ENCODE measurements at places on chromosomes 5 and 9. TPM values are rescaled to one million over a fixed set of nuclear protein-coding genes. Genes with fewer than 3 reads are reported as not detected.

GRCh38 chr5:7668627-7669026, 182.3 kb downstream of the CFAP90 start:
- H3K27ac ChIP-seq, result no peak overlapping the region
- no peaks in the 10 kb centered on the region for H3K4me1 ChIP-seq
- no peak overlapping the region for H3K4me3 ChIP-seq
- no peaks in the 10 kb centered on the region for H3K36me3 ChIP-seq
- H3K27me3 ChIP-seq, result no peaks in the 10 kb centered on the region

Gene DMRTA1
- not detected for total RNA-seq

Gene WNT8A
- not detected for total RNA-seq

DNA sequence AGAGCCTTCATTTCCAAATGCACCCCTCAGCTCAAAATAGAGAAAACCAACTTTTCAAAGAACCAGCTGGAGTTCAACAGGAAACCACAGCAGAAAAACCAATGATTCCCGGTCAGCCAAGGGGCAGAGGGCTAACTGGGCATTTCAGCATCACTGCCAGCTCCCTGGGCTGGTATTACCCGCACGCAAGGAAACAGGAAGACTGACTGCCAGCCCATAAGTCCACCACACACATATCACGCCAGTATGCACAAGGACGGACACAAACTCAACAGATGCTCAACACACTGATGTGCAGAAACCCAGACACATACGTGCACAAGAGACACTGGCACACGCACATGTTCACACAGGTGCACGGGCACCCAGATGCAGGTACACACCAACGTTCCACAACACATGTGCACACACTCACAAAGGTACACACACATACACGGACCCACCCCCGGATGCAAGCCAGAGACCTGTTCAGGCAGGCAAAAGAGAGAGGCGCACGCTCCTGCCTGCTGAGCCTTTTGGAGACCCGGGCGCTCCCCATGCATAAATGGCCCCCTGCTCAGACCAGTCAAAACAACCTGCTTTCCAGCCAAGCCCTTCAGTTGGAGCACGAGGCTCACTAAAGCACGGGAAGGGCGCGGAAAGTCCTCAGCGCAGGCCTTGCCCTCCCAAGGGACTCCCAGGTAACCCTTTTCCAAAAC, 2.1 kb downstream of the ADAMTS2 start:
- peak overlapping the region; percentile 85 for H3K4me3 ChIP-seq
- no peaks in the 10 kb centered on the region for H3K27me3 ChIP-seq
- H3K27ac ChIP-seq, result peak overlapping the region; percentile 48
- peaks cover 14% of the 10 kb centered on the region for H3K4me1 ChIP-seq

- no peak overlapping the region for H3K4me3 ChIP-seq
- no peaks in the 10 kb centered on the region for H3K4me1 ChIP-seq
- H3K36me3 ChIP-seq, result no peaks in the 10 kb centered on the region
- DNase-seq, result no peak
- no peaks in the 10 kb centered on the region for H3K27me3 ChIP-seq
Observed at GRCh38 chr9:137666955-137667670, 48.3 kb downstream of the EHMT1 start.

Gene PCDHGC3
- 53.1 TPM for total RNA-seq

- no peak overlapping the region for H3K4me3 ChIP-seq
- no peaks in the 10 kb centered on the region for H3K27me3 ChIP-seq
- no peaks in the 10 kb centered on the region for H3K4me1 ChIP-seq
- H3K36me3 ChIP-seq, result no peaks in the 10 kb centered on the region
- no peak overlapping the region for H3K27ac ChIP-seq
Observed at GRCh38 chr5:126219616-126220015, 203.6 kb upstream of the GRAMD2B start.

DNA sequence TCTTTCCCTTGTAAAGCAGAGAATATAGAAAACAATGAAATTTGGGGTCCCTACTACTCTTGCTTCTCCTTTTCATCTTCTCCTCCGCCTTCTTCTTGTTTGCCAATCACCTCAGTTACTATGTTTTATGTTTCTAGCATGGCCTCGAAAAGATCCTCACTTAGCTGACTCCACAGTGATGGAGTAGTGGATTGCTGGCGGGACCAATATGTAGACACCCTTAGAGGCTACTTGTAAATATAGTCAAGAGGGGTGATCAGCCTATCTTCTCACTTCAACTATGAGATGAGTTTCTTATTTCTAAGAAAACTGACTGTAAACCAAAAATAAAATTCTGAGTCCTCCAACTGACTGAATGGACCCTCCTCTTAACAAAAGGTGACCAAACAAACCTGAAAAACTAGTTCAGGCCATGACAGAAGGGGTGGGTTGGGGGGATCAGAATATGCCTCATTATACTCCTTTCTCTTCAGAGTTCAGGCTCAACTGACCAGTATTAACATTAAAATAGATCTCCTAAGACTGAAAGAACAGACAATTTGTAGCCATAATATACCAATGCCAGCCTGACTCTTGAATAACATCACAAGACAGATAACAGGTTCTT, 829.0 kb downstream of the TLE4 start:
- no peaks in the 10 kb centered on the region for H3K27me3 ChIP-seq
- no peaks in the 10 kb centered on the region for H3K36me3 ChIP-seq

Gene CYLC2
- total RNA-seq, result not detected

- DNase-seq, result peak; percentile 13
- no peaks in the 10 kb centered on the region for H3K36me3 ChIP-seq
- H3K27me3 ChIP-seq, result no peaks in the 10 kb centered on the region
- H3K4me3 ChIP-seq, result no peak overlapping the region
- H3K27ac ChIP-seq, result no peak overlapping the region
- peaks cover 6% of the 10 kb centered on the region for H3K4me1 ChIP-seq
Observed at GRCh38 chr9:3205421-3206095, 320.2 kb downstream of the RFX3 start.

Gene SH3GL2
- not detected for total RNA-seq

- H3K4me3 ChIP-seq, result no peak overlapping the region
- H3K4me1 ChIP-seq, result no peaks in the 10 kb centered on the region
- H3K36me3 ChIP-seq, result no peaks in the 10 kb centered on the region
- no peak overlapping the region for H3K27ac ChIP-seq
Observed at GRCh38 chr5:58439094-58439644, 20.7 kb downstream of the PLK2 start.

GRCh38 chr9:135065804-135066203, 21.7 kb upstream of the OLFM1 start:
- H3K27ac ChIP-seq, result no peak overlapping the region
- no peak for DNase-seq
- peaks cover 10% of the 10 kb centered on the region for H3K27me3 ChIP-seq
- H3K4me1 ChIP-seq, result no peaks in the 10 kb centered on the region
- H3K36me3 ChIP-seq, result no peaks in the 10 kb centered on the region

Gene GABRG2
- total RNA-seq, result not detected

- no peak overlapping the region for H3K4me3 ChIP-seq
- H3K36me3 ChIP-seq, result no peaks in the 10 kb centered on the region
- H3K27ac ChIP-seq, result no peak overlapping the region
- no peak for DNase-seq
Observed at GRCh38 chr5:28574606-28575005, 1536.2 kb upstream of the CDH9 start.

Gene AIF1L
- total RNA-seq, result not detected

Gene ELOVL7
- not detected for total RNA-seq

- no peaks in the 10 kb centered on the region for H3K27me3 ChIP-seq
- H3K36me3 ChIP-seq, result no peaks in the 10 kb centered on the region
- H3K27ac ChIP-seq, result no peak overlapping the region
- peaks cover 54% of the 10 kb centered on the region for H3K4me1 ChIP-seq
- no peak overlapping the region for H3K4me3 ChIP-seq
- DNase-seq, result no peak
Observed at GRCh38 chr5:96343094-96343493, 90.0 kb downstream of the PCSK1 start.

GRCh38 chr5:156825688-156826087, 24.4 kb upstream of the PPP1R2B start:
- no peaks in the 10 kb centered on the region for H3K4me1 ChIP-seq
- no peaks in the 10 kb centered on the region for H3K36me3 ChIP-seq
- no peak overlapping the region for H3K27ac ChIP-seq
- no peak overlapping the region for H3K4me3 ChIP-seq

Measured in GM23248 (cell line).